Glutamatergic neuron (in vitro differentiated cells): ENCODE measurements at places on chromosomes 4 and X. TPM values are rescaled to one million over a fixed set of nuclear protein-coding genes. Genes with fewer than 3 reads are reported as not detected.

GRCh38 chrX:116009861-116010710, 160.5 kb upstream of the AGTR2 start:
- peak; percentile 24 for DNase-seq

Gene CLDN24
- total RNA-seq, result not detected

DNA sequence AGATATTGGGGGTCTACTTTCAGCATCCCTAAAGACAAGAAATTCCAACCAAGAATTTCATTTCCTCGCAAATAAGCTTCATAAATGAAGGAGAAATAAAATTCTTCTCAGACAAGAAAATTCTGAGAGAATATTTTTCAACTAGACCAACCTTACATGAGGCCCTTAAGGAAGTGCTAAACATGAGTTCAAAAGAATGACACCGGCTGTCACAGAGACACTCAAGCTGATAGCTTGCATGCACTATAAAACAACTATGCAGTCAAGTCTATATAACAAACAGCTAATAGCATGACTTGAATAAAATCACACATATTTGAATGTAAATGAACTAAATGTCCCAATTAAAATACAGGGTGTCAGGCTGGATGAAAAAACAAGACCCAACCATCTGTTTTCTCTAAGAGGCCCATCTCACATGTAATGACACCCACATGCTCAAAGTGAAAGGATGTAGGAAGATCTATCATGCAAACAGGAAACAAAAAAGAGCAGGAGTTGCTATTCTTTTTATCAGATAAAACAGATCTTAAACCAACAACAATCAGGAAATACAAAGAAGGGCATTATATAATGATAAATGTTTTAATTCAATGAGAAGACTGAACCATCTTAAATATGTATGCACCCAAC, 27.2 kb downstream of the FAAH2 start:
- no peak for DNase-seq

Gene RASSF6
- not detected for total RNA-seq

DNA sequence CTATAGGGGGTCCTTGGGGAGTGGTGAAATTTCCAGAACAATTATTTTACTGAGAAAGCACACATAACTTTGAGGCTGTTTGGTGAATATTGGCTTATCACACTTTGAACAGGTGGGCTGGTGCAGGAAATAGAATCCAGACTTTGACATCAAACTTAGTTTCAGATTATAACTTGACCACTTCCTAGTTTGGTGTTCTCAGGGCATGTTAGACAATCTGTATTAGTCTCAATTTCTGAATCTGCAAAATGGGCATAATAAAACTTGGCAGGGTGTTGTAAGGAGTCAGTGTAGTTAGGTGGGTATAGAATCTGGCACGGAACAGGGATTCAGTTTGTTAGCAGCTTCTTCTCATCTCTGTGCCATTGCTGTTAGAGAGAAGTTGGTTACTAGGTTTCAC, 43.3 kb upstream of the MBNL3 start:
- no peak for DNase-seq

GRCh38 chr4:157832596-157832995, 340.2 kb downstream of the GASK1B start:
- no peak for DNase-seq

DNA sequence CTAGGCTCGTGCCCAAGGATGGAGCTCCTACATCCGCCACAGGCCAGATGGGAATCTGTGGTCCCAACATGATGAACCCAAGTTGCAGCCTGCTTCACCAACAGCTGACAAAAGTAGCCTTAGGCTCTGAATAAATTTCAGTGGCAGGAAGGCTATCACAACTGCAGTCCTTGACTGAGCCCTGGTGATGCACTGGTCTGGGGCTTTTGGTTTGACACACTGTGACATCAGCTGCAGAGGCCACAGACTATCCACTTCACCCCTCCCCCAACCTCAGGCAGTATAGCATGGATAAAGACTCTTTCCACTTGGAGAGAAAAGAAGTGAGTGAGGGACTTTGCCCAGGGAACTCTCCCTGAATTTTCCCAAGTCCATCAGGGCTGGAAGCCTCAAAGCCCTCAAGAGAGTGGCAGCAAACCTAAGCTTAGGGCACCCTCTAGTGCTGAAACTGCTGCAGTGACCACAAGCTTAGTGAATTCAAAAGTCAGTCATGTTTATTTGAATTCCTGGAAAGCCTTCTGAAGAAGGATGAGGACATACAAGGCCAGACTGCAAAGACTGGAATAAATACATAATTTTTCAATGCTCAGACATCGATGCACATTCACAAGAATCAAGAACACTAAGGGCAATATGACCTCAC, 135.0 kb upstream of the TENT5D start:
- DNase-seq, result peak; percentile 48

DNA sequence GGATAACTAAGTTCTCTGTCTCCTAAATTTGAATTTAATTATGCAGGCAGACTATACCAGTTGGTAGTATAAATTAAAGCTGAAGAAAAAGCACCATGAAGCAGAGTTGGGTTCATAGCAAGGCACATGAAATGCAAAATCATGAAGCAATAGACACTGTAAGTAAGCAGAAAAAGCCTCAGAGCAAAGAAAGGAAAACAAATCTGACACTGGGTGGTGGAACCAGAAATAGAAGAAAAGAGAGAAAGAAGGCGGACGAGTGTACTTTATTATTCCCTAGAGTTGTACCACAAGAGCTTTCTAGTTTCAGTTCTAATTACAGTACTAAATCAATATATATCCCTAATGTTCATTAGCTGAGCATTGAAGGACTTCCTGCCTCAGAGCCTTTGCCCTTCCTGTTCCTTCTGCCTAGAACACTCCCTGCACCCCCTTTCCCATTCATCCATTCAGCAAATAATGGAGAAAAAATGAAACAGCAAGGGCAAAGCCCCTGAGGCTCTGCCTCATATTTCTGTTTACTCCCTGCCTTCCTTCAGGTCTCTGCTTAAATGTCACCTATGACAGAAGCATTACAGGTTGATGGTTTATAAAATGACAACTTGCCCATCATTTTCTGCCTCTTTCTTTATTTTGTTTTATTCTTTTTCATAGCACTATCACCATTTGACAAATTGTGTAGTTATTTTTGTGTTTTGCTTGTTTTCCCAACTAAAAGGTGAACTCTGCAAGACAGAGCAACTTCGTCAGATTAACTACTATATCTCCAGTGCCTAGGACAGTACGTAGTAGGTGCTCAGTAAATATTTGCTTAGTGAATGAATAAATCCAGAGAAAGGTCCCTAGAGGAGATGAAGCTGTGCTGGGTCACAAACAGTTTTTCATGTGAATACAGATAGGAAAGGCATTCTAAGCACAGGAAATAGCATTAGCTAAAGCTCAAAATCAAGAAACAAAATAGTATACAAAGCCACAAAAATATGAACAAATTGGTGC, 154.0 kb upstream of the RASGEF1B start:
- DNase-seq, result no peak

Gene PPID
- total RNA-seq, result 22.1 TPM

Gene SCLT1
- total RNA-seq, result 15.6 TPM

GRCh38 chr4:70768301-70768948, 46.7 kb downstream of the RUFY3 start:
- DNase-seq, result no peak
